GM19239 (cell line): ENCODE measurements at places on chromosomes 1 and 21.

DNA sequence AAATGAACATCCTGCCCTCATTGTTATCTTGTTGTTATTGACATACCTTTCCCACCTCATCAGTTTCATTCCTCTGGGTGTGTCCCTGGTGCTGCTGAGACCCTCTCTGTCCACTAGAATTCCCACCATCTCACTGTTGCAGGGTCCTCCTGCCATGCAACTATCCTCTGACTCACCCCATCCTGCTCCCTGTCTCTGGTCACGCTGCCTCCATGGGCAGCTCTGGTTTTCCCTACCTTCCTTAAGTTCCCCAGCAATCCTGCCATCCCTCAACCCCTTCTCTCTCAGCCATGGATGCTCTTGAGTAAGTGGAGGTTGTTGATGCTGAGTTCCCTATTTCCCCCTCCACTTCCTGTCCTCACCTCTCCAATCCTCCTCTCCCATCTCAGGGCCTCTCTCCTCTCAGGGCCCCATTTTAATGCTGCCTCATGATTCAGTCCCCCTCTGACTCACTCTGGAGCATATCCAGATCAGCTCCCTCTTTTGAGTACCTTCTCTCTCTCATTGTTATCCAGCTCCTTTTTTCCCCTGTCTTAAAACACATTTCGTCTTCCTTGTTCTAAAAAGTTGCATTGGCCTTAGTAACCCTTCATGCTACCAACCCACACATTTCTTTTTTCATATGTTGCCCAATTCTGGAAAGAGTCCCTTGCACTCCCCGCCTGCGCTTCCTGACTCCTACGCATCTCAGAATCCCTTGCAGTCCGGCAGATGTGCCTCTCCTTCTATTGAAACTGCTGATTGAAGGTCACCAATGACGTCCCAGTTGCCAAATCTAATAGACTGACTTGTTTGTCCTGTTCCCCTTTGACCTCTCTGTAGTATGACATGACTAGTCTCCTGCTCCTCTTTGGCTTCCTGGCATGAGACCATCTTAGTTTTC, 92.0 kb downstream of the CNIH3 start:
- no peak for DNase-seq

DNA sequence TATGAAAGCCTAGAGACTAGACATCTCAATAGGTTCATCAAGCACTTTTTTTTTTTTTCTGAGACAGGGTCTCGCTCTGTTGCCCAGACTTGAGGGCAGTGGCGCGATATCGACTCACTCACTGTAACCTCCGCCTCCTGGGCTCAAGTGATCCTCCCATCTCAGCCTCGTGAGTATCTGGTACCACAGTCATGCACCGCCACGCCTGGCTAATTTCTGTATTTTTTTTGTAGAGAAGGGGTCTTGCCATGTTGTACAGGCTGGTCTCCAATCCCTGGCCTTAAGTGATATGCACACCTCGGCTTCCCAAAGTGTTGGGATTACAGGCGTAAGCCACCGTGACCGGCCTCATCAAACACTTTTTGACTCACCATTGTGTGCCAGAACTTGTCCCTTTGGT, 613 bp upstream of the GPATCH4 start:
- DNase-seq: no peak

DNA sequence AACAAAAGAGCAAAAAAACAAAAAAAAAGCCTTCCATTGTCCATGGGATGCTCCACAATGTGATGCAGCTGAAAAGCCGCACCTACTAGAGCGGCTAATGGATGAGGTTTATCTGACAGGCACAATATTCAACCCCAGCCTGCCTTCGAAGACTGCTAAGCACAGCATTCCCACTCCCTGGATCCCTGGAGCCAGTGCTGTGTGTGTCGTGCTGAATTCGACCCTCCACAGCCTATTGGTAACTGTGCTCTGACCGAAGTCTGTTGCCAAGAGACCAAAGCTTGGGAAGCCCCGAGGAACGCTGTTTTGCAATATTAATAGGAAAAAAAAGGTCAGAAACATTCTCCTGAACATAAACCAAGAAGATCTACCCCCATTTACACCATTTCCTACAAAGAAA, 57.2 kb upstream of the PUM1 start:
- no peak for DNase-seq

GRCh38 chr21:31538816-31539215, 120.7 kb upstream of the SOD1 start:
- no peak for DNase-seq

- DNase-seq: no peak
Observed at GRCh38 chr1:15847893-15848142, 311 bp downstream of the SPEN start.

DNA sequence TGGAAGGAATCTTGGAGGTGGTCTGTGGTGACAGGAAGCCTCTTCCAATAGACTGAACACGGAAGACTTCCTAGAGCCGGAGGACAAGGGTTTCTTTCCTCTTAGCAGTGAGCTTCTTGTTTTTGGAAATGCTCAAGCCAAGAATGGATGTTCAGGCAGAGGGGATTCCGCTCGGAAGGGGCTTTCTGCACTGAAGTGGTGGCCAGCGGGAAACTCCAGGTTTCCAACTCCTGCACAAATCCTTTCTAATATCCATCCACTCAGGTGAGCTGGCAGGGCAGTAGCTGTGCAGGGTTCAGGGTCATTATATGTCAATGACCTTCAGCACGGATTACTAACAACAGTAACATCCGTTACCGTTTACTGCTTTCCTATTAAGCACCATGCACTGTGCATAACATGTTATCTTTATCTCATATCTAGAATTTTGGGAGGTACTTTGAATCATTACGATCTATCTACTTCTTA, 573 bp upstream of the CPT2 start:
- no peak for DNase-seq

DNA sequence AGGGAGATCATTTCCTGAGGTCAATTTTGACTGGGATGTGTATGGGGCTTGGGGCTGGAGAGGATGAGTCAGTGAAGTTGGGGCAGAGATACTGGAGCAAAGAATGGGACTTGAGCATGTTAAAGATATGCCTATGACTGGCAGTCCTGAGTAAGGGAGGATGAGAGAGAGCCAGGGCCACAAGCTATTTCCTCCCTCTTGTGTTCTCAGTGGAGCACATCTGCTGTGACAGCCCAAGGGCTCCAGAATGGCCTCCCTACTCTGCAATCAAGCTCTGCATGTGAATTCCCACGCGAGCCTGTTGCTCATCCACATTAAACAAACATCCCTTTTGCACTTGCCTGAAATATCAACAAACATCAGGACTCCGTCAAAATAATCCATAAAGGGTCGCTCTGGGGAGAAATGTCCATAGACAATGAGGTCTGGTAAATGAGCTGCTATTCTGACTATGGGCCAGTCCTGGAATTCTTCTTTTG, 9.2 kb downstream of the ADCY10 start:
- DNase-seq: no peak

GRCh38 chr21:38678827-38679226, 126.9 kb upstream of the ETS2 start:
- no peak for DNase-seq

DNA sequence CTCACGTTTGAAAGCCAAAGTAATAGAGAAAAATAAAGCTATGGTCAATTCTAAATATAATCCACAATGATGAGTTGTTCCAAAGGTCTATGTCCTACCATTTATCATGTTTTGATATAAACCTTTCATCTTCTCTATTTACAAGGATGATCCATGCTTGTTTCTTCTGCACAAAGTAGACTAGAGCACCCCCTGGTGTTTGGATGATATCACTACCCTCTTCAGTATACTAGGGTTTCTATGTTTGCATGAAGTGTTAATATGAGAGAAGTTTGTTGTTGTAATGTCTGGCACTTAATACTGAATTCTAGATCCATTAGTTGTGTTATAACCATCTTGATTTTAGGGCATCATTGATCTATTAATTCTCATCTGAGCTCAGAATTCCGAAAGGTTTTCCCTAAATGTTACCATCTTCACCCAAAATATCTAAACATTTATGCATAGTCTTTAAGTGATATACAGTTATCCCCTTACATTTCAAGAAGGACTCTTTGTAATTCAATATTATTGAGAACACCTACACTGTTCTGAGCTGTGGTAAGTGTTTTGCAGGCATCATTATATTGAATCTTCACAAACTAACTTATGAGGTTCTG, 21.1 kb downstream of the CLDN8 start:
- DNase-seq: no peak

DNA sequence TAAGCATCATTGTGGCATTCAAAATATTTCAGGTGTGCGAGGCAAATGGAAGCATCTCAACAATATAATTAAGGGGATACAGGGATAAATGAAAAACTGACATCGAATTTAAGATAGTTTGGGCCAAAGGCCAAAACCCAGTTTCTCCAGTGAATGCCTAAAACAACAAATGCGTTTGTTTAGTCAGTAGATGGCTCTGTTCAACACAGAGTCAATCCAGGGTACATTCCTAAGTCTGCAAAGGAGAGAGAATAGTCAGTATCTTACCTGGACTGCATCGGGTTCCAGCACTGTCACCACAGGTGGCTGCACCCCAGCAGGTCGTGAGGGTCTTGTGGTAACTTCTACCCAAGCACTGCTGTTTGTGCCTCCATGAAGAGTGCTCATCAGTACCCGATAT, 321.1 kb downstream of the KCTD3 start:
- DNase-seq: no peak

- DNase-seq: no peak
Observed at GRCh38 chr1:33424610-33425009, 6.3 kb downstream of the PHC2 start.

DNA sequence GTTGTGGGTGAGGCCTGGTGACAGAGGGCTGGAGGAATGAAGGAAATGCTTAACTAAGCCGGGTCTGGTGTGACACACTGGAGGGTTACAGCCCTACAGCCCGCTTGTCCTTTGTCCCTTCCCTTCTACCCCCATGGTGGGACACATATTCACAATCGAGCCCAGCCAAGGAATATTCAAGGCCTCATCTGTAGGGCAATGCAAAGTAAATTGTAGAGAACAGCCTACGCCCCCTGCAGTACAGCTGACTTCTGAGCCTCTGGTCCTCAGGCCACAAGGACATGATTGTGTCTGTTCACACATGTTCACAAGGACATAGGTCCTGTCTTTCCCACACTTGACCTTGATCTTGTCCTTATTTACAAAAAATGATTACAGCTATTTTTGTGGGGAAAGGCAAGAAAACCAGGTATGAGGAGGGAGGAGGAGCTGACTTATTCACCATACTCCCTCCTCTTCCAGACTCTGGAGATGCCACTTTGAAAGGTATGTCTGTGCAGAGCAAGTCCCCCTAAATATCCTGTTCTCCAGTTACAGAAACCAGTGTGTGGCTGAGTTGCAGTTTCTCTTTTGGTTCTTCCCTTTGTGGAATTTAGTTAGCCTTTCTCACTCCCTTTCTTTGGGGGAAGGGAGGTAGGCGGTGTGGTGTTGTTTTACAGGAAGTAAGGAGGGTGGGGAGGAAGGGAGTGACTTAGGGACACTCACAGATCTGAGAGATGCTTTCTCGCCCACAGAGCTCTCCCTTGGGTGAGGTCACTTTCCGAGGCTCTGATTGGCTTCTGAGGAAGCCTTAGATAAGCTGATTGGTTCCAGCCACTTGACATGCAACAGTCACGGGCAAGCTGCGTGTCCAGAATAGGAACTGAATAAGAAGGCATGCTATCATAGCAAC, 14.6 kb downstream of the POLR3GL start:
- DNase-seq: peak; percentile 78

GRCh38 chr1:59391212-59392179, 94.6 kb downstream of the FGGY start:
- DNase-seq: no peak

- no peak for DNase-seq
Observed at GRCh38 chr1:164064501-164064900, 494.5 kb upstream of the PBX1 start.

GRCh38 chr1:200699871-200700270, 30.2 kb upstream of the DDX59 start:
- DNase-seq: no peak

DNA sequence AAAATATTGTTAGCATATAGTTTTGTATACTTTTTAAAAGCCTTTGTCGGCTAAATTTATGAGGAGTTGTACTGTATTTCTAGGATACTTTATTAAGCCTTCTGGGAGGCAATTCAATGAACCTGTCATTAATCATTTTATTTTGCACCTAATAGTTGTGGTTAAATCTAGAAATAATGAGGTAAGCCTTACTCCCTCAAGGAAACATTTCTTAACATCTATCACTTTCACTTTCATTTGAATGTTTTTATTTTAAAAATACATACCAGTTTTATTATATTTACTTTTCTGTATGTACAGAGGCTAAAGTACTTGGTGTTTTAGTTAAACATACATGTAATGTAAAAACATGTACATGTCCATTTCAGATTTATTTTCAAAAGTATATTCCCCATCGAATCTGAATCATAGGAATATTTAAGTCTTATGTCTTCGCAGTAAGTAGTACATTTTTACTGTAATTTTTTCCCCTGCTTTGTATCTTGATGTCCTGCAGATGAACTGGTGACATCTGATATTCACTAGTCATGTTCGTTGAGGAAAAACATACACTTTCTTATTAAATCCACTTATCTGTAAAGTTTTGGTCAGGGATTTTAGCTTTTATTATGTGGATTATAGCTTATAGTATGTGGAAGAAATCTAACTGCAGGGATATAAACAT, 82.8 kb downstream of the DISP1 start:
- no peak for DNase-seq

DNA sequence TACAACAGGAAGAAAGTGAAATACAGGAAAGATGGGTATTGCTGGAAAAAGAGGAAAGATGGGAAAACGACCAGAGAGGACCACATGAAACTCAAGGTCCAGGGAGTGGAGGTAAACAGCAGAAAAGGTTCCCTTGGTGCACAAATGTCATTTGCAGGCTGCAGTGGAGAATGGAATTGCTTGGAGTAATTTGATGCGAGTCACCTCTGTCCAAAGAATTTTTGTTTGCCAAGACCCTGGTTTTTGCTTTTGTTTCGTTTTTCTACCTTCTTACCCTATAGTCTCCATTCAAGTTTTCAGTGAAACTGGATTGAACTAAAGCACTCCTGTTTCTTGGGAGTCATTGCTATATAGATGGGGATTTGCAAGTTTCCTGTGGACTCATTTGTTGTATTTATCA, 464.3 kb downstream of the CAMTA1 start:
- DNase-seq: no peak

DNA sequence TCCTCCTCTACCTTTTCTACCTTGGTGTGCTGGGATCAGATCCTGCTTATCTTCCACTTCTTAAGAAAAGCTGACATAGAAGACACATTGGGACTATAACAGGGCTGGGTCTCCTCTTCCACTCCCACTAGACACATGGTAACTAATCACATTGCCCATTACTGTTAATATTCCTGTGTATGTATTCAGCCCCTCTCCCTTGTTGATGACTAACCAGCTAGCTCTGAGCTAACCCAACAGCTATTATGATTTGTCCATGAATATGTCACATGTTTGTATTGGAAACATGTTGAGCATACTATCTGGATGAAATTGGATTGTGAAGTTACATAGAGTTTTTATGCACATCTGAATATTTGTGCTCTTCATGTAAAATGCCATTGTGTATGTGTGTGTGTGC, 52.9 kb downstream of the MPZL1 start:
- DNase-seq: no peak

DNA sequence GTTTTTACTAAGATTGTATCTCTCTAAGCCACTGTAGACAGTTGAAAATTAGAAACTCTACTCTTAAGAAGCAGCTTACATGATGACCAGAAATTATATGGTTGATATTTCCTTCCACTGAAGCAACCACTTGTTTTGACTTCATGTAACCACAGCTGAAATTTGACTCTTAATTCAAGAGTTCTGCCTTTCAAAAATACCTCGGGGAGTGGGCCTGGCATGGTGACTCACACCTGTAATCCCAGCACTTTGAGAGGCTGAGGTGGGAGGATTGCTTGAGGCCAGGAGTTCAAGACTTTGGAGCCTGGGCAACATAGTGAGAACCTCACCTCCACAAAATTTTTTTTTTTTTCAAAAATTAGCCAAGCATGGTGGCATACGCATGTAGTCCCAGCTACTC, 4.3 kb downstream of the AMPD1 start:
- DNase-seq: no peak

GRCh38 chr1:2044510-2045319, 5.5 kb upstream of the PRKCZ start:
- DNase-seq: peak; percentile 78
